ENCODE measurements at places on chromosomes 13 and 19.

- no peak for ATAC-seq
Observed at GRCh38 chr13:94662274-94662945, 49.9 kb downstream of the SOX21 start.

DNA sequence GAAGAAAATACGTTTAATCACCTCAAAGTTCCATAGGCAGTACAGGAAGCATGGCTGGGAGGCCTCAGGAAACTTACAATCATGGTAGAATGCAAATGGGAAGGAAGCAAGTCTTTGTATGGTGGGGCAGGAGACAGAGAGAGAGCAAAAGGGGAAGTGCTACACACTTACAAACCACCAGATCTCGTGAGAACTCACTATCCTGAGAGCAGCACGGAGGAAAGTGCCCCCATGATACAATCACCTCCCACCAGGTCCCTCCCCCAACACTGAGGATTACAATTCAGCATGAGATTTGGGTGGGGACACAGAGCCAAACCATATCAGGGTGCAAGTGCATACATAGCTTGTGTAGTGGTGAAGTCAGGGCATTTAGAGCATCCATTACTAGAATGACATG, 92.3 kb upstream of the ANKRD10 start:
- ATAC-seq, result no peak

- ATAC-seq, result no peak
Observed at GRCh38 chr13:45787346-45787745, 64.2 kb downstream of the SIAH3 start.

- no peak for ATAC-seq
Observed at GRCh38 chr19:362154-362553, 17.6 kb upstream of the MIER2 start.

- ATAC-seq, result no peak
Observed at GRCh38 chr13:111936267-111936925, 130.6 kb upstream of the SOX1 start.

DNA sequence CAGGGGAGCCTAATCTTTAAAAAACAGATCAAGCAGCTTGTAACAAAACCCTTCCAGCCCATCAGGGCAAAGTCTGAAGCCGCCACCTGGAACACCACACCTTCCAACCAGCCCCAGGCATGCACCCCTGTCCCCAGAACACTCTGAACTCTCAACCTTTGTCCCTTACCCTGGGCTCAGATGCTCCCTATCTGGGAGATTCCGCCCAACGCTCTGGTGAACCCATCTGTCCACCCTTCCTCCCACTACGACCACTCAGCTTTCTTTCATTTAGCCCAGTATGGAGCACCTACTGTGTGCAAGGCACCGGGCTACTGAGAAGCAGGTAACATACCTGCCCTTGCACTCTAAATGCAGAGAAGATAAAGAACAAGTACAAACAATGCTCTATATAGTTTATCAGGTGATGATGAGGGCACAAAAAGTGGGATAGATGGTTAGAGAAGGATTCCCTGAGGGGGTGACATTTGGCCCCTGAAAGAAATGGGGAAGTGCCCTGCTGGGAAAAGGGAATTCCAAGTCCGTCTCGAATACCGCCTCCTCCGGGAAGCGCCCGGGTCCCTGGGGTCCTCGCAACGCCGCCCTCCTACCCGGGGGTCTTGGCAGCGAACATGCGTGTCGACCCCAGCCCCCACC, 629 bp downstream of the PEPD start:
- no peak for ATAC-seq

- no peak for ATAC-seq
Observed at GRCh38 chr13:21568854-21569253, 35.1 kb downstream of the MICU2 start.

DNA sequence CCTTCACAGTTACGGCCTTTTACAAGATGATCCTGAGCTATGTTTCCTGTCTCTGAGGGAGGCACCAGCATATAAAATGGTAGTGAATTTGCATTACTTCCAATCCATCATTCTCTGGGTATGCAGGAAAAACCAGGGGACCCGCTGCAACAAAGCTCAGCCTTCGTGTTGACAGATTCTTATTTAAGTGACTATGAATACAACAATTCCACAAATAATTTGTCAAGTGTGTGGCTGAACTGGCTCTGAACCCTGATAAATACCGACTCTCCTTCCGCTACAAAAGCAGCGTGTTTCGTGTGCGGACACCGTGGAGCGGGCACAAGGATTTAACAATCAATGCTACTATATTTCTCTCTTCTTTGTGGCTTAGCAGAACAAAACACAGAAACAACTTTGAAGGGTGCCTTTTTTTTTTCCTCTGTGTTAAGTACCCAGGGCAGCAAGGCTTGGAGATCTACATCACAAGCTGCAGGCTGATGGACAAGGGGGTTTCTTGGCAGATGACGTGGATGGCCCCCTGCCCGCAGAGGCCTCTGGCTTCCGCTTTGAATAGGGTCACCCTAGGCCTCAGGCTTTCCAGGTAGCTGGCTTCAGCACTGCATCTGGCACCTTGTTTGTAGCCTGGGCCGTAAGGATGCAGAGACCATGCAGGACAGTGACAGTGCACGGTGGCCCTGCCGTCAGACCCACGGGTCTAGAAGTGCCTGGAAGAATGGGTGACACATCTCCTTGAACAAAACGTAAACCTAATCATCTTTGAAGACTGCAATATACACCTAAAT, 280.5 kb upstream of the TSHZ3 start:
- ATAC-seq, result no peak

DNA sequence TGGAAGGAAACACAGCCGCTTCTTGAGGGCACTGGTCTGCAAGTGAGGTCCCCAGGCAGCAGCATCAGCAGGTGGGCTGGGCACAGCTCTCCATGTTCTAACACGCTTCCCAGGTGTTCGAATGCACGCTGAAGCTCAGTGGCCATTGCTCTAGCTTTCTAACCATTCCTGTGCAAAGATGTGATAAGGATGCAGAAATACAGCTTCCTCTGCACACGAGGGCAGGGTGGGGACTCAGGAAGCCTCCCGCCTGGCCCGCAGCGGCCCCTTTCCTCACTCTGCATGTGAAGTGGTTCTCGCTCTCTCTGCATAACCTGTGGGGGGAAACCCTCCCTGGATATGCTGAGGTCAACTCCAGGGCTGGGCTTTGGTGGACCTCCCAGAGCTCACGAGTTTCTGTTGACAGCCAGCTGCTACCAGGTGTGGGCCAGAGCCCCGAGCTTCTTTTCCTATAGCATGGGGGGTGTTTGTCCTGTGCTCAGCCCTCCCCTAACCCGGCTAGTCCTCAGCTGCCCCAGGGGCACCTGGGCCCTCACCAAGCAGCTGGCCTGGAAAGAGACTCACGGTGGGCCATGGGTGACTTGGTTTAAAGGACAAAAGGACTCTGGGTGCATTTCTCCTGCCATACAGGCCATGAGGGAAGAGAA, 168.2 kb downstream of the TEX29 start:
- ATAC-seq, result no peak

DNA sequence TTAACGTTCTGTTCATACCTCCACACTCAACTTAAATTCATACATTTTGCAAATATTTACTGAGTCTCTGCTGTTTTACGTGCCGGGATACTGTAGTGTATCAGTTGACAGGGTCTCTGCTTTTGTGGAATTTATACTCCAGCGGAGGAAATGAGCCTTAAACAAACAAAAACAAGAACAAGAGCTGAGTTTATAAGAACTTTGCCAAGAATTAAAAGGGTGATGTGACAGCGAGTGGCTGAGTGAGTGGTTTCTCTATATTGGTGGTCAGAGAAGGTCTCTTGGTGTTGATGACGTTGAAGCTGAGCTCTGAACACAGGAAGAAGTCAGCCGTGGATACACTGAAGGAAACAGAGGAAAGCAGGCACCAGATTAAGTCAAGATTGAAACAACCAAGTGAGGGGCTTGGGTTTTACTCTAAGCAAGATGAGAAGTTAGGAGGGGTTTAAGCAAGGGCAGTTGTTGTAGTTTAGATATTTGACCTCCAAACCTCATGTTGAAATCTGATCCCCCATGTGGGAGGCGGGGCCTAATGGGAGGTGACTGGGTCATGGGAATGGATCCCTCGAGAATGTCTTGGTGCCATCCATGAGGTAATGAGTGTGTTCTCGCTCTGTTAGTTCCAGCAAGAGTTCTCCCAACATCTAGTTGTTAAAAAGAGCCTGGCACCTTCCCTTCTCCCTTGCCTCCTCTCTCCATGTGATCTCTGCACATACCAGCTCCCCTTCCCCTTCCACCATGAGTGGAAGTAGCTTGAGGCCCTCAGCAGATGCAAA, 248.3 kb downstream of the DCLK1 start:
- no peak for ATAC-seq

GRCh38 chr19:2986951-2987524, 9.7 kb downstream of the TLE6 start:
- ATAC-seq, result no peak

- no peak for ATAC-seq
Observed at GRCh38 chr19:7415163-7415856, 66.6 kb downstream of the ARHGEF18 start.

- ATAC-seq, result no peak
Observed at GRCh38 chr19:55638864-55639359, 1.9 kb upstream of the ZNF580 start.

GRCh38 chr19:1237027-1237659, 662 bp downstream of the CBARP start:
- no peak for ATAC-seq

GRCh38 chr19:24004166-24004565, 82.8 kb upstream of the ZNF254 start:
- no peak for ATAC-seq

DNA sequence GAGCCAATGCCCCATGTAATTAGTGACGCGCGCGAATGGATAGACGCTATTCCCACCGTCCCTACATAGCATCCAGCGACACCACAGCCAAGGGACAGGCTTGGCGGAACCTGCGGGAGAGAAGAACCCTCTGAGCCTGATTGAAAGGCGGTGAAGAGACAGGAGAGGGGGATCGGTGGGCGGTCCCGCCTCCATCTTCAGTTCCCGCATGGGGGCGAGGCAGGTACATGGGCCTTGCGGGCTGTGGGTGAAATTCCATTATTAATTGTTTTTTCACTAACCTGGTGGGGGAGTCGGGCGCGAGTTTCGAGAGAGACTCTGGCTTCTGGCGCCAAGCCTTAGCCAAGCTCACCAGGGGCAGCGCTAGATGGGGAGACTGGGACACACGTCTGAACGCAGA, 8.4 kb upstream of the TEX101 start:
- ATAC-seq, result no peak

GRCh38 chr19:39497996-39498797, 550 bp upstream of the DLL3 start:
- ATAC-seq, result peak; percentile 62

- ATAC-seq, result no peak
Observed at GRCh38 chr13:107807306-107808073, 407.8 kb downstream of the LIG4 start.

- no peak for ATAC-seq
Observed at GRCh38 chr13:31008400-31009115, 76.1 kb downstream of the TEX26 start.

- ATAC-seq, result peak; percentile 75
Observed at GRCh38 chr13:30047154-30047874, 196.9 kb upstream of the UBL3 start.

DNA sequence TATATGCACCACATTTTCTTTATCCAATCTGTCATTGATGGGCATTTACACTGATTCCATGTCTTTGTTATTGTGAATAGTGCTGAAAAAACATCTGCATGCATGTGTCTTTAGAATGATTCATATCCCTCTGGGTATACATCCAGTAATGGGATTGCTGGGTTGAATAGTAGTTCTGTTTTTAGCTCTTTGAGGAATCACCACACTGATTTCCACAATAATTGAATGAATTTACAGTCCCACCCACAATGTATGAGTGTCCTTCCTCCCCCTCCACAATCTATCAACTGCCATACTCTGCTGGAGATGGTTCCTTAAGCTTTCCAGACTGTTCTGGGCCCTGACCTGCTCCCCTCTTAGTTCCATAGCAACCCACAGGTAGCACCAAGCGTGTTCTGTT, 667.0 kb downstream of the LIG4 start:
- no peak for ATAC-seq

DNA sequence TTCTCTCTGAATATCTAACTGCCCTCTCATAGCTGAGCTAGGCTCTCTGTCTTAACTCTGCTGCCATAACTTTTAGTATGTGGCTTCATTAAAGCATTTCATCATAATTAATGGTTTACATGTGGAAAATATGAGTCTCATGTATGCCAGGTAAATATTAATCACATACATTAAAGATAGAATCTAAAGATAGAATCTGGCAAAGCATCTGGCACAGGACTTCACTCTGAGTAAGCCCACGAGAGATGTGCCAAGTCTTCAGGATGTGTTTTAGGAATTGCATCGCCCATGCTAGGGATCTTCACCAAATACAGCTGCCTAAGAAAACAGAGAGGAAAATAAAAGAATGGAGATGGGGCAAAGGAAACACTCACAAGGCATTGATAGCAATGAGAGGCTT, 285.8 kb downstream of the DIAPH3 start:
- ATAC-seq, result no peak

DNA sequence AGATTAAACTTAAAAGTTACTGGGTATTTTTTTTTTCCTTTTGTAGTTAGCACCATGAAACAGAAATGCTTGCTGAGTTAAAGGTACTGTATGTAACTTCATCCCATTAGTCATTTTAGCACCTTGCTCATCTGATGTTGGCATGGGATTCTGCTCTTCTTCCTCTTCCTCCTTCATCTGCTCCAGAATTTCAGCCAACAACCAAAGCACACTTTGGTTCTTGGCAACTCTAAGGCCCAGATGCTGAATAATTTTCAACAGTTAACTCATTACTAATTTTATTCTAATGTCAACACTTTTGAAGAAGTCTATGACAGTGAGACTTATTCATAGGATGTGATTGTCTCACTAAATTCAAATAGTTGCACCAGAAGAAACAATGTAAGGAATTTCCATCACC, 359.2 kb downstream of the KCTD12 start:
- ATAC-seq, result no peak

DNA sequence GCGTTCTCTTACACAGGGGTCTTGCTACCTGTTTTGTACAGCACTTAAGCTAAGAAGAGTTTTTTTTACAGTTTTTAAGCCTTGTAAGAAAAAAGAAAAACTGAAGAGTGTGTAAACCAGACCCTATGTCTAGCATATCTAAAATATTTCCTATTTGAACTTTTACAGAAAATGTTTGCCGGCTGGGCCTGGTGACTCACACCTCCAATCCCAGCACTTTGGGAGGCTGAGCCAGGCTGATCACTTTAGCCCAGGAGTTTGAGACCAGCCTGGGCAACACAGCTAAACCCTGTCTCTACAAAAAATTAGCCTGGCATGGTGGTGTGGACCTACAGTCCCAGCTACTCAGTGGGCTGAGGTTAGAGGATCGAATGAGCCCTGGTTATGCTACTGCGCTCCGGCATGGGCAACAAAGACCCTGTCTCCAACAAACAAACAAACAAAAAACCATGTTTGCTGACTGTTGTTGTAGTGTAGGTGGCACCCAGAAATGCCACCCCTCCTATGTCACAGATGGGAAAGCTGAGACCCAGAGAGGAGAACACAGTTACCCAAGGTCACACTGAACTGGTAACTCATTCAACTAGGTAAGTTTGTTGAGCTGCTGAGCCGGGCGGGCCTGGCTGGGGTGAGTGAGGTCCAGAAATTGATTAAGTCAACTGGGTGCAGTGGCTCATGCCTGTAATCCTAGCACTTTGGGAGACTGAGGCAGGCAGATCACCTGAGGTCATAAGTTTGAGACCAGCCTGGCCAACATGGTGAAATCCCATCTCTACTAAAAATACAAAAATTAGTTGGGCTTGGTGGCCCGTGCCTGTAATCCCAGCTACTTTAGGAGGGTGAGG, 1.9 kb upstream of the VASP start:
- ATAC-seq, result no peak

GRCh38 chr19:7844951-7845350, 14.9 kb downstream of the EVI5L start:
- no peak for ATAC-seq

- ATAC-seq, result peak; percentile 95
Observed at GRCh38 chr13:50512474-50513299, 330.8 kb downstream of the DLEU7 start.
